Kidney tubule cell (primary cell): ENCODE measurements at places on chromosomes 2 and 18.

DNA sequence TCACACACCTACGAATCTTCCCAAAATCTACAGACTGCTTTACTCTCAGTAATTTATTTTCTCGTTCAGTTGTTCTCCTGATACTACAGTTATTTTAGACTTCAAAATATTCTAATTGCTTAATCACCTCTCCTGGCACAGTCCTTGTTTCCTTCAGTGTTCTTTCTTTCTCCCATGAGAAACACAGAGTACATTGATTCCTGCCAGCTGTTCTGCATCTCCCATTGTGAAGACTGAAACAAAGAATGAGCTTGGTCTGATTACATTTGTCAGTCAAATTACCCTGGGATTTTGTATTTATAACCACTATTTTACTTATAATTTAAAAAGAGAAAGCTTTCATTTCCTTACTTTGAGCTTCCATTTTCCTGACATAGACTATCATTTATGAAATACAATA, 63.9 kb upstream of the TANK start:
- DNase-seq, result no peak

- peak; percentile 60 for DNase-seq
Measured at GRCh38 chr2:187964746-187965145, 326.9 kb upstream of the GULP1 start.

DNA sequence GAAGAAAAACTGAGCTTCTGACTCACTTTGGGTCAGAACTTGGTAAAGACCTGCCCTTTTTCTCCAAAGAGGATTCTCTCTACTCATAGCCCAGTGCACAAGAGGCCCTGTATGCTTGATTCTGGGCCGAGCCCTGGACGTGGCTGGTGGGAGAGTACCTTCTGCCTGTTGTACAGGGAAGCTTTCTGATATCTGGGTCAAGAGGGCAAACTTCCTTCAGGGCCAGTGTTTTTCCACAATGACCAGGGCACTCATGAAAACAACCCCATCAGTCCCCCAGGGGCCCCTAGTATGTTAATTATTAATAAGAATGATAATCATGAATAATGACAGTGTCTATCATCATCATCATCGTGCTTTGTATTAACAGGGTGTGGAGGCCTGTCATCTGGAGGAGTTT, 90.0 kb downstream of the TGFA start:
- DNase-seq, result no peak

DNA sequence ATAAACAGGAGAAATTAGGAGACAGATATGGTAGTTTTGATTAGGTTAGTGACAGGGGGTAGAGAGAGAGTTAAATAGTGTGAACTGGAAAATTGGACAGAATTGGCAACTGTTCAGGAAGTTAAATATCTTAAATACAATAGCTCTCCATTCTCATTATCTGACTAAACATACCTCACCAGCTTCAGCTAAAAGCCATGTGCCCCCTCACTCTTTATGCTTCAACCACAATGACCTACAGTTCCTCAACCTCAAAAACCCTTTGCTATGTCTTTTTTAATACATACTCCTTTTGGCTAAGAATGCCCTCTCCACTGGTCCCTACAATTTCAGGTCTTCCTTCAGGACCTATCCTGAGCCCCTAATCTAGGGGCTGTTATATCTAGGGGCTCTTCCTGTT, 740.2 kb upstream of the ZEB2 start:
- DNase-seq, result no peak

DNA sequence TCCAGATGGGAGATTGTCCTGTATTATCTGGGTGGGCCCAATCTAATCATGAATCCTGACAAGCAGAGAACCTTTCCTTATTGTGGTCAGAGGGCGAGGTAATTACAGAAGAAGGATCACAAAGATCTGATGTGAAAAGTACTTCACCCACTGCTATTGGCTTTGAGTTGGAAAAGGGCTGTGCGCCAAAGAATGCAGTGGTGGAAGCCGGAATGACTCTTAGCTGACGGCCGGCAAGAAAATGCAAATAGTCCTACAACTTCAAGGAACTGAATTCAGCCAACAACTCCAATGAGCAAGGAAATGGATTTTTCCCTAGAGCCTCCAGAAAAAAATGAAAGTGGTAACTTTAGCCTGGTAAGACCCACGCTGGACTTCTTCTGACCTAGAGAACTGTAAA, 67.3 kb downstream of the CTNNA2 start:
- DNase-seq, result peak; percentile 23

DNA sequence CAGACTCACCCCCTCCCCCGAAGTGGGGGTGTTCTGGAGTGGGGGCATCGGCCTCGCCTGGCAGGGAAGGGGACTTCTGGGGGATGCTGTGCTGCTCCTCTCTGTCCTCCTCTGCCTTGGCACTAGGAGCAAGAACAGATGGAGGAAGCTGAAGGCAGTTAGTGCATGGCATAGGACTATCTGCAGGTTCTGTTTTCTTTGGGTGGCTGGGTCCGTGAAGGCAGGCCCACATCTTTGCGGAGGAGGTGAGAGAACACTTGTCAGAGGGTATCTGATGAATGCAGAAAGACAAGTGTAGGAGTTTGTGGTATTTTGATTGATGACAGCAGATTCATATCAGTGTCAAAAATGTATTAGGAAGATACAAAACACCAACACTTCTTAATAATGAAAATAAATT, 411.4 kb downstream of the TSN start:
- no peak for DNase-seq

DNA sequence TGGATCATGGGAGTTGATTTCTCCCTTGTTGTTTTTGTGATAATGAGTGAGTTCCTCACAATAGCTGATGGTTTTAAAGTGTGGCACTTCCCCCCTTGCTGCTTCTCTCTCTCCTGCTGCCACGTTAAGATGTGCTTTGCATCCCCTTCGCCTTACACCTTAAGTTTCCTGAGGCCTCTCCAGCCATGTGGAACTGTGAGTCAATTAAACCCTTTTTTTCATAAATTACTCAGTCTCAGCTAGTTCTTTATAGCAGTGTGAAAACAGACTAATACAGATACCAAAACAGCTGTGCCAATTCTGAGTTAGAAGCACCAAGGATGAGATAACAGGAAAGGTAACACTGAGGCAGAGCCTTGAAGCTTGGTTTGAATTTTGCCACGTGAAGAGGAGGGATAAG, 44.7 kb downstream of the ITSN2 start:
- DNase-seq, result peak; percentile 52

GRCh38 chr18:76754351-76754750, 68.0 kb upstream of the ZNF236 start:
- DNase-seq, result no peak

GRCh38 chr2:217789736-217790181, 213.0 kb downstream of the TNS1 start:
- no peak for DNase-seq

DNA sequence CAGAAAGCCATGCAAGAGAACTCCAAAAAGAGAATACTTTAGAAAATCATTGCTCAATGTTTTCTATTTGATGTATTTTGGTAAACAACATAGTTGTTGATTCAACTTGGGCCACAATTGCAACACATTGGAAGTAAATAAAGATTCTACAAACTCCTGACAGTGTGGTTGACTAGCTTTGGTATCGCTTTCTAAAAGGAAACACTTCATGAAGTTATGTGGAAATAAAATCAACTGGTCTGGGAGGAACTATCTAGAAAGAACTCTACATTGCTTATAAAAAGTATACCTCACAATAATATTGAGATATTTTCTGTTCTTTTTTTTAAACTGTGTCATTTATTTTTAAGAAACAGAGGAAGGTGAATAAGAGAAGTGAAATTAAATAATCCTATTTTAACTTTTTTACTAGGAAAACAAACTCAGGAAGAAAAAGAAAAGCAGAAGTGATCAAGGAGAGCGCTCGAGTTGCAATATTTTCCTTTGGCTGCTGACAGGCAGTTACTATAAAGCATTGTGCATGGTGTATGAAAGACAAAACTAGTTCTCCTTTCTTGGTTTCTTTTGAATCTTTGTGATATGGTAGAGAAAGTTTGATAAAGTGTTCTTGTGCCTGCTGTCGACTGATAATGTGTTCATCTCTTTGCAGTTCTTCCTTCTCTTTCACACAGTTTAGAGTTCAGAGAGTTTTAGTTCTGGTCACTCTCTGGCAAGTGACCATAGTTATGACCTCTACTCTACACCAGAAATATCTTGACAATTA, 3.0 kb downstream of the DHRS9 start:
- no peak for DNase-seq

GRCh38 chr2:235498541-235498940, 4.7 kb downstream of the AGAP1 start:
- peak; percentile 74 for DNase-seq

- no peak for DNase-seq
Measured at GRCh38 chr18:13226533-13227144, 8.1 kb downstream of the LDLRAD4 start.

DNA sequence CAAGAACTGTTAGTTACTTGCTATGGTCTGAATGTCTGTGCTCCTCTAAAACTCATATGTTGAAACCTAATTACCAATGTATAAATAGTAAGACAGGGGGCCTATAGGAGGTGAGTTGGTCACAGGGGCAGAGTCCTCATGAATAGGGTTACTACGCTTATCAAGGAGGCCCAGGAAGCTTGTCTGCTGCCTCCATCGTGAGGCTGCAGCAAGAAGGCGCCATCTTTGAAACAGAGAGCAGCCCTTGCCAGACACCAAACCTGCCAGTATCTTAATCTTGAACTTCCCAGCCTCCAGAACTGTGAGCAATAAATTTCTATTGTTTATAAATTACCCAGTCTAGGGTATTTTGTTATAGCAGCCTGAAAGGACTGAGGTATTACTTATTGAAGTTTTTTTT, 79.1 kb downstream of the TGIF1 start:
- DNase-seq, result no peak

GRCh38 chr2:145751629-145752028, 1231.7 kb upstream of the ZEB2 start:
- peak; percentile 46 for DNase-seq

DNA sequence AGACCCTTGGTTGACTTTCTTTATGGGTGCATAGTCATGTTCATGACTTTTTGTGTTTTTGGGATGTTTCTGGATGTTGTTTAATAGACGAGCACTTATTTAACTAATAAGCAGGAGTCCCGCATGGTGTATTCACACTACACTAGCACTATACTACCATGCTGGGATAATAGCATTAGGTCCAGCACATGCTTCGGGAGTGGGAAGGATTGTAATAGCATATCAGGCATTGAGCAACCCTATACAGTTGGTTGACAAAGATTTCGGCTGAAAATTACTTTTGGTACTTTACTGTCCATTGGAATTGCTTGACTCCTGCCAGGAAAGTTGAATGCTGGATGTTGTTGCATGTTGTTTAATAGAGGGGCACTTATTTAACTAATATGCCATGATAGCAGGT, 2.8 kb downstream of the SH3RF3 start:
- no peak for DNase-seq

GRCh38 chr18:5178519-5178918, 18.5 kb downstream of the AKAIN1 start:
- no peak for DNase-seq
